Suppressor macrophage treated with lipopolysaccharide for 4 hours (primary cell): ENCODE measurements at places on chromosomes 3 and 15.

DNA sequence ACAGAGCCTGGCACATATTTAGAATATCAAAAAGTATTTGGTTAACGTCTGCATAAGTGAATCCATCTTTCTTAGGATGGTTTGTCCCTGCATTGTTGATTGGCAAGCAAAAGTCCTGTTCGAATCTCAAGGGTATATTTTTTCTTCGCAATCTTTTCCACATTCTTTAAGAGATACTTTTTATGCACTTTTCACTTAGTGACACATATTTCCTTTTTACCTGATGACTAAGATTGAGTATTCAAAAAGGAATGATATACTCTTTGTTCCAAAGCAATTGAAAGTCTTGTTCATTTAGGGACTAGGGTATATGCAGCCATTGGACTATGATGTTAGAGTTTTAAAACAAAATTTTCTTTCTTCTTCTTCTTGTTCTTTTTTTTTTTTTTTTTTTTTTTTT, 349.9 kb downstream of the NLGN1 start:
- no peak for DNase-seq

DNA sequence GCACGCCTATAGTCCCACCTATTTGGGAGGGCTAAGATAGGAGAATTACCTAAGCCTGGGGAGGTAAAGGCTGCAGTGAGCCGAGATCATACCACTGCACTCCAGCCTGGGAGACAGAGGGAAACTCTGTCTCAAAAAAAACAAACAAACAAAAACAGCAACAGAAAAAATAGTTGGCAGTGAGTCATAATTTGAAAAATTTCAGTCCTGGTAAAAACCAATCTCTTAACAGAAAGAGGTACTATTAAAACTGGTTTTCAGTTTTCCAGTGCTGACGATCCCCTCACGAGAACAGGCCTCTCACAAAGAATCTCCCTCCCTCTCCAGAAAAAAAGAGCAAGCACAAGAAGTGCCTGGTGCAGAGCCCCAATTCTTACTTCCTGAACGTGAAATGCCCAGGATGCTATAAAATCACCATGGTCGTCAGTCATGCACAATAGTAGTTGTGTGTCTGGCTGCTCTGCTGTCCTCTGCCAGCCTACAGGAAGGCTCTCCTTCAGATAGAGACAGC, 22.8 kb upstream of the MAP4 start:
- DNase-seq = no peak

DNA sequence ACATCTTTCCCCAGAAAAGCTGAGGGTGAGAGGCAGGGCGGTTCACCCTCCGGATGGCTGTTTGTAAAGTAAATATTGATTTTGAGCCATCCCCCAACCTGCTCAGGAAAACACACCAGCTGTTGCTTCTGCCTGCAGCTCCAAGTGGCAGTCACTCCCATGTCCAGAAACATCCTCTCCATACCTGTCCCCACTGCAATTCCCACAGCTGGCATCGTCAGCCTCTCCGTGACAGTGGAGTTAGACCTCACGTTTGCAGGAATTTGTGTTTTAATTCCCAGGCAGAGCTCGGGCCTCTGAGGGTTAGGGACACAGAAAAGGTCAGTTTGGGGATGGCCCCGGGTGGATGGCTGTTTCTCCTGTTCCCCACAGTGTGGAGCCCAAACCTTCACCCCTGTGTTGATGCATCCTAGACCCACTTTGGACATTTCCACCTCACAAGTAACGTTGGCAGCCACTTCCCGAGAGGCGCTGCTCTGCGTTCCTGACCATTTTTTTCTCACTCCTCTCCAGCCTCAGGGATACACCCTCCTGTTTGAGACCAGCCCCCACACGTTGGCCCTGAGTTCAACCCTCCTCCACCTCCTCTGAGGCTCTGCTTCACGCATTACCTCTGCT, 11.8 kb upstream of the FAM174B start:
- no peak for DNase-seq

GRCh38 chr3:139586420-139587017, 47.0 kb upstream of the RBP1 start:
- no peak for DNase-seq

DNA sequence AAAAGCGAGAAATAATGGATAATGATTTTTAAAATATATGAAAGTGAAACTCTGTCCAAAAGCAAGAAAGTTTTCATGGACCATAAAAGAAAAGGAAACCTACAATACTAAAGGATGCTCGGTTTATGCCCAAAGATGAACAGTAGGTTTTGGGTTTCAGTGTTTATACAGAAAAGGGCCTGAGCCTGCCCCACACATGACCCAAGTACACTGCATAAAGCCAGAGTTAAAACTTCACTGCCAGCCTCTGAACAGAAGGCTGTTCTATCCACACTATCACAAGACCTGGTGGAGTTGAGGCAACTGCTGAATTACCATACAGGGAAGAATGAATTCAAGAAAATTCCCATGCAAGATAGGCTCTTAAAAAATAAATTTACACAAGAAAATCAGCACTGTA, 165.2 kb downstream of the MECOM start:
- no peak for DNase-seq

DNA sequence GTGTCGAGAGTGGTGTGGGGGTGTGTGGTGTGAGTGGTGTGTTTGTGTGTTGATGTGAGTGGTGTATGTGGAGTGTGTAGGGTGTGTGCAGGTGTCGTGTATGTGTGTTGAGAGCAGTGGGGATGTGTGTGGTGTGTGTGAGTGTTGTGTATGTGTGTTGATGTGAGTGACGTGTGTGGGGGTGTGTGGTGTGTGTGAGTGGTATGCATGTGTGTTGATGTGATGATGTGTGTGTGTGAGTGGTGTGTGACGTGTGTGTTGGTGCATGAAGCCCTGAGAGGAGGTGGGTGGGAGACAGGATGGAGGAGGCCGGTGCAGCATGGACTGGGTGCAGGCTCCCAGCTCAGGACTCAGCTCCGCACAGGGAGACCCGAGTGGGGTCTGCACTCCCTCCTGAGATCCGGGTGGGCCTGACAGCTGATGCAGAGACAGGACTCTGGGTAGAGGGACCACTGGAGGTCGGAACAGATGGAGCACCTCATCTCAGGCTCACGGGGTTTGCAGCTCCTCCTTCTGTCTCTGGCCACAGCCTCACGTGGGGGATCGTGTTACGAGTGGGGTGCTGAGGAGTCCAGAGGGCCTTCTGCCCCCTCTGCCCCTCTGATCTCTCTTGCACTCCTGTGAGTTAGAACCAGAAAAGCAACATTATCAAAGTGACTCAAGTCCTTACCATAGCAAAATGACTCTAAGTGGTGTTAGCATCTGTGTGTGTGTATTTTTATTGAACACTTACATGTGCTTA, 41.3 kb downstream of the ARNT2 start:
- no peak for DNase-seq

DNA sequence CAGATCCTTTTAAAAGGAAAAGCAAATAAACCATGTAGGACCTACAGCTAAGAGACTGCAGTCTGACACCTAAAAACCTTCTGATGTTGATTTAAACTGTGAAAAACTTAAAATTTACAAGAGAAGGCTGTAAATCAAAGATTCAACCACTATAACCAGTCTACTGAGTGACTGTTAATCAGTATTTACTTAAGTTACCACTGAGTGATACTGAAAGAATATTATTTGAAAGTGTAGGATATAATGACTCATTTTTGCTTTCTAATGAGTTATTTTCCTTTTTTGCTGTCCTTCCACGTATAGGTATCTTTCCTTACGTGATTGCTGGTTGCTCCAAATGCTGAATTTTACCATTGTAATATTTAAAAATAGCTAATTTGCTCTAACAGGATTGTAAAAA, 44.6 kb downstream of the RFX7 start:
- DNase-seq = no peak

DNA sequence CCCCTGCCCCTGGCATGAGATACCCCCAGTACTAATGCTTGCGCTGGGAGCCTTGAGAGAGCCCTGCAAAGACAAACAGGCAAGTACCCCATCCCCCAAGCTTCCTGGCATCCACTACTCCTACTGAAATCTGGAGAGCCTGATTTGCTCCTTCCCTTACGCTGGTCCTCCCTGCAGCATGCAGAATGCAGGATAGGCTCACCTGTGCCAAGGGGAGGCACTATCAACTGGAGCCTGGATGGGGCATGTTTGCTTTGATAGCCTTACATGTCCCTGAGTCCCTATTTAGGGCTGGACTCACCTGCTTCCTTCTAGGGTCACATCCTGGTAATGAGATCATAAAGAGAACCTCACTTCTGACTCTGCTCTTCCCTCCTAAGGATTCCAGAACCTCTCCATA, 42.9 kb downstream of the RAB11A start:
- DNase-seq = no peak

DNA sequence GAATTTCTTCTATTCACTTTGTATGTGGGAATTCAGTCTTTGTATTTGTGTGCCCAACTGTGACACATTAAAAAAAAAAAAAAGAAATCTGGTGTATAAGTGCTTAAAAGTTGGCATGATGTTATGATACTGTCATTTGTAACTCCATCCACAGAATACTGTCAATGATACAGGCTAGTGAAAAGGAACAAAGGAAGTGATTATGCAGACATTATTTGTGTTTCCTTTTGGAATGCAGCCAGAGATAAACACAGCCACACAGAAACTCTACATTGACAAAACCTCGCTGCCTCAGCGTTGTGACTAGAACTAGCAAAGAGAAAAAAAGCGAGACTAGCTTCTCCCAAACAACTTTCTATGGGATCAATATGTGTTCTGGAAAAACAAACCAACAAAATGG, 519.2 kb upstream of the AGTR1 start:
- DNase-seq = no peak

- DNase-seq = no peak
Observed at GRCh38 chr3:18771931-18772330, 346.8 kb upstream of the SATB1 start.

- no peak for DNase-seq
Observed at GRCh38 chr3:42698911-42699230, 3.7 kb downstream of the HHATL start.

DNA sequence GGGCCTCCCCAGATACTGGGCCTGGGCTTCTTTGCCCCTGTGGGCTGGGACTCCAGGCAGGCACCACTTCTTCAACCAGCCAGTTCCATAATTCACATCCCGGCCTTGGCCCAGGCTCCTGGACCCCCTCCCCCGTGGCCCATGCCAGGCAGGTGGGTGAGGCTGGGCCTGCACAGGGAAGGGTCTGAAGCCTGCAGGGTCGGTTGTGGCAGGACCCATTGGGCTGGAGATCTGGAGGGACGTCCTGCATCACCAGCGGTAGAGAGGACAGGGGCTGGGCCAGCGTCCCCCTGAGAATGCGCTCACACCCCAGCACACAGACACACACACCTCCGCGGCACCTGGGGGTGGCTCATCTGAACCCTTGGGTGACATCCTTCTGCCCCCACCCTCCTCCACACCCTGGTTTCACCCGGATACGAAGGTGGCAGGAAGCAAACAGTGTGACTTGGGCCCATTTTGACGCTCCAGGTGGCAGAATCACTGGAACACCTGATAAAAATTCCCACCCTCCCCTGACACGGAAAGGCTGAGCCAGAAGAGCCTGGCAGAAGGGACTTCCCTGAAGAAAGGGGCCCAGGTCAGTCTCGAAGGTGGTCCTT, 15.4 kb downstream of the ZDHHC19 start:
- DNase-seq = no peak
